ENCODE measurements at places on chromosomes 11 and 22.
A peak's percentile ranks its signal among the peaks of the same experiment; 100 is the strongest.

- no peak for DNase-seq
Measured at GRCh38 chr11:871472-871871, 28.8 kb downstream of the TSPAN4 start.

- no peak for DNase-seq
Measured at GRCh38 chr22:36532466-36532865, 3.5 kb upstream of the EIF3D start.

DNA sequence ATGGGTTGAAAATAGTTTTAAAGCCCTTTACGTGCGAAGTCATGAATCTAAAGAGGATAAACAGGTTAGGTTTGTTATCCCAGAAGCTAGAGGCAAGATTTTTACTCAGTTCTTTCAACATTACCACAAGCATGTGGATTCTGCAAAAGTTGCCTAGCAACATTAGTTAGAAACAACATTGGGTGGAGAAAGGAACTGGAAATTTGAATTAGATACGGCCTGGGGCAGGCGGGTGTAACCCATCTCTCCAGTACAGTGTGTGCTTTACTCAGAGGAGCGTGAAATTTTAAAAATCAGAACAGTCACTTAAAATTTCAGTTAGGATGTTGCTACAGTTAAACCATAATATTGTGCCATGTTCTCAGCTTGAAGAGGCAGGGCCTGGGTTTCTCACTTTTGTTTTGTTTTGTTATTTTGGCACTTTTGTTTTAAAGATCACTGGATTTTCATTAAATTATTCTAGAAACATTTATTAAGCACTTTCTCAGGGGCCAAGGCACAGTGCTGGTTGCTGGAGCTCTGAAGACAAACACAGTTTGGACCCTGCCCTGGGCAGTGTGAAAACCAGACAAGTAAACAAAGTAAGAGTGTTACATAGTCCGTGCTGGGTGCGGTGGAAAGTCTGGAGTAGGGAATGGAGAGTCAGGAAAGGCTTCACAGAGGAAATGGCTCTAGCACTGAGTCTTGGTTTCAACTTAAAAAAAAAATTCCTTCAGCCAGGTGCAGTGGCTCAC is 4.4 kb upstream of the WEE1 start:
- DNase-seq, result peak; percentile 46

GRCh38 chr11:110032259-110032658 is 60.9 kb upstream of the ZC3H12C start:
- DNase-seq, result no peak

DNA sequence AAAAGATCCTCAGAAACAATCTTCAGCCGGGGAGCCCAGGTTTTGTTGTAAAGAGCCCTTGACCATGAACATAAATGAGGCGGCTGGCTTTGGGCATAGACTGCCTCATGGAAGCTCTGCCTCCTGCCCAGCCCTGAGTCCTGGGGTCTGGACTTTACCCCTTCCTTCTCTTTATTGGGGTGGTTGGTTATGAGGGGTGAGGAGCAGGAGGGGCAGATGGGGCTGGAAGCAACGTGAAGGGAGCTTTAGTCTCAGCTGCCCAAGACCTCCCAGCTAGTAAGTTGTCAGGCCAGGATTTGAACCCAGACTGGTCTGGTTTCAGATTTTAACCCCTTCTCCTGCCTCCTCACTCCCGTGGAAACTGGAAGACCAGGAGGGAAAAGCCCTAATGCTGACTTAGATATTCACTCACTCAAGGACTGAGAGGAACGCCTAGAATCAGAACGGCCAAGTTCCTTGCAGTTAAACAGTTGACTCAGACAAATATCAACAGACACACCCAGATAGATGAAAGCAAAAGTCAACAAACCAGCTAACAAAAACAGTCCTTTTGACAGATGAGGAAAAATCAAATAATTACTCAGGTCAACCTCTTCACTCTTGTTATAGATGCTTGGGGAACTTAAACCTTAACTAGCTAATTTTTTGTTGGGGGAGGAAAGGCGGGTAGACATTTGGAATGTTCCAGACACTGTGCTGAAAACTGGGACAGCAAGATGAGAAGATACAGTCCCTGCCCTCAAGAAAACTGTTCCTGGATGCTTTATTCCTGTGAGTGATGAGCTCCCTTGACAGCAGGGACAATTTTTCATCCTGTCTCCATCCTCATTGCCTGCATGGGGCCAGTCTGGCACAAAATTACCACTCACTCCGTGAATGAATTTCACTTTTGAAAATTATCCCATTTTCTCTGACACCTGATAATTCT is 20.8 kb upstream of the ARRB1 start:
- no peak for DNase-seq

Data from CD4-positive, alpha-beta memory T cell (primary cell).